ENCODE measurements at places on chromosomes 5 and 9. TPM values are rescaled to one million over a fixed set of nuclear protein-coding genes. Genes with fewer than 3 reads are reported as not detected.

Gene LHFPL2
- 25.8 TPM for total RNA-seq

Gene FGF10
- not detected for total RNA-seq

Gene PCDHB8
- total RNA-seq: 7.6 TPM

Gene ADCY2
- total RNA-seq: 0.13 TPM

Gene TEX48
- total RNA-seq: not detected

Gene GBGT1
- 1.8 TPM for total RNA-seq

Gene ABO
- total RNA-seq: 0.10 TPM

Gene SLC6A7
- not detected for total RNA-seq

Gene CER1
- not detected for total RNA-seq

Gene KYAT1
- 6.1 TPM for total RNA-seq

Gene SLC24A2
- total RNA-seq: not detected

Gene SHOC1
- total RNA-seq: 0.10 TPM

Gene SLIT3
- 26.4 TPM for total RNA-seq

Gene ZDHHC11B
- total RNA-seq: 1.4 TPM

Gene FRRS1L
- 2.3 TPM for total RNA-seq

Gene OTP
- total RNA-seq: 0.05 TPM

Gene BAAT
- total RNA-seq: 0.08 TPM

Gene TAS2R1
- not detected for total RNA-seq

Gene FOXD4L6
- not detected for total RNA-seq

Gene HCN1
- 0.36 TPM for total RNA-seq

Gene AUH
- total RNA-seq: 7.7 TPM
